ENCODE measurements at places on chromosomes 4 and X.

DNA sequence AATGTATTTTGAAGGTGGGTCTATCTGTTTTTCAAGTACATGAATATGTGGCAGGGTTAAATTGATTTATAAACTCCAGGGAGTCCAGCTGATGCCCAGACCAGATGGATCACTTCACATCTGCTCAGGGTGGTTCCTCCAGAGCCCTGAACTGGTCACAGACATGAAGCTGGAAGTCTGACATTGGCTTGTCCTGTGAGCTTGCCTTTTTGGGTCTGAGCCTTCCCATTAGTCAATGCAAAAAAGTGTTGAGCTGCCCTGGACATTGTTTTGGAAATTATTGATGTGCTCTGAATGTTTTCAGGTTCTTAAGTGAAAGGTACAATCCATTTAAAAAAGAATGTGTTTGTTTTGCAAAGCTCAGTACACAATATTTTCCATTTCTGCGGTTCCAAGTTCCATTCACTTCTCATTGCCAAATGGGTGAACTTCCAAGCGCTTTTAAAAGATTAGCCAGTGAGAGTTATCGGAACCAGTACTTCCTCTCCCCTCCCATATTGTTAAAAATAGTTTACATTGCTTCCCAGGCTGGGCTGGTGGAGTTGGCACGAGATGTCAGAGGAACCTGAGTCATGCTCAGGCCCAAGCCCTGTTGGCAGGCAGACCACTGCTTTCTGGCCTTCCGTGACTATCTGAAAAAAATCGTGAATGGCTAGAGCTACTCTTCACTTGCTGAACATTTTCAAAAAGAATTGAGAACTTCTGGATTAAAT is 52.1 kb downstream of the PDGFRA start:
- no peak for DNase-seq

- DNase-seq: no peak
These were observed 74.3 kb upstream of the IGFBP7 start for GRCh38 chr4:57184378-57185029.

- no peak for DNase-seq
These were observed 62.4 kb downstream of the ATXN3L start for GRCh38 chrX:13257223-13258051.

GRCh38 chr4:74794382-74795010 is at the start of gene BTC:
TSS of gene BTC (minus strand) at chr4:74794523. CDS start at chr4:74794325, 198 bp downstream.
- DNase-seq: no peak

DNA sequence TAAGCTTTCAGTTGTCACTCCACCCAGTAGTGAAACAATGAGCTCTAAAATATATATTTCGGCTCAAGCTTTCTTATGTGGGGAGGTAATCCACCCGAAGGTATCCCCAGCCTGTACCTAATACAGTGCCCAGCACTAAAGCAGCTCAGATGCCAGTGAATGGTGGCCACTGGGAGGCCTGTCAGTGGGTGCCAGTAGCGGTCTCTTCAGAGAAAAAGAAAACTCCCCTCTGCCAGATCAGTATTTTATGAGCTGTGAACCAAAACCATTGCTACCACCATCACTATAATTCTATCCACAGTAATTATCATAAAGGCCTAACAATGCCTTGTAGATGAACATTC is 835 bp upstream of the NFKB1 start:
- DNase-seq: peak; percentile 7

- peak; percentile 8 for DNase-seq
These were observed 263.8 kb upstream of the RPS6KA3 start for GRCh38 chrX:20530406-20530921.

DNA sequence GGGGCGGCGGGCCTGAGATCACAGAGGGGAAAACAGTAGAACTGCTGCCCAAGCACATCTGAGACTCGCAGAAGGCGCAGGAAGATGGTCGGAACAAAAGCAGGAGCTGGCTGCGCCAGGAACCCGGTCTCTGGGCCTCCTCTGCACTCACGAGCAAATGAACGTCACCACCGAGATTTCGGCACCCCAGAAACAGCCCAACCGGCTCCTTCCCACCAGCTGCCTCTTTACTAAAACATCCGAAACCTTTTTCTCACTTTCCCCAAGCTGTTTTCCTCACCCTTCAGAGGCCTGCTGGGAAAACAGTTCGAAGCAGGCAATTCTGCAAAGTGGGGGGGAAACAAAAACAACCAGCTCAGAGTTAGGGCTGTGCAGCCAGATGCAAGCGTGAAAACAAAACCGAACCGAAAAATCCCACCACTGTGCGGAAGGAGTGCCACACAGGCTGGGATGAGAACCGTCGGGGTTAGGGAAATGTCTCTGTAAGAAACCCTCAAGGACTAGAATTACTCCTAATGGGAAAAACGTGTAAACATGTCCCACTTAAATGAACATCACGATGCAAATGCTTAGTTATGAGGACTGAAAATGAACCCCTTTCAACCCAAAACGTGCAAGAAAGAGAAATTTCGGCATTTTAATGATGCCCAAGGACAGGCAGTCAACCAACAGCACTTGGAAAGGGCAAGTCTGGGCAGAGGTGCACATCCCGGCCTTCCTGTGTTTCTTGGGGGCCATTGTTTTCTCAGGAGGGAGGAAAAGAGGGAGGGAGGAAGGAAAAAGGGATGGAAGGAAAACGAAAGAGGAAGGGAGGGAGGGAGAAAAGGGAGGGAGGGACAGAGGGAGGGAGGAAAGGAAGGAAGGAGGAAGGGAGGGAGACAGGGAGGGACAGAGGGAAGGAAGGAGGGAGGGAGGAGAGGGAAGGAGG is 15.8 kb downstream of the DHRSX start:
- DNase-seq: no peak

DNA sequence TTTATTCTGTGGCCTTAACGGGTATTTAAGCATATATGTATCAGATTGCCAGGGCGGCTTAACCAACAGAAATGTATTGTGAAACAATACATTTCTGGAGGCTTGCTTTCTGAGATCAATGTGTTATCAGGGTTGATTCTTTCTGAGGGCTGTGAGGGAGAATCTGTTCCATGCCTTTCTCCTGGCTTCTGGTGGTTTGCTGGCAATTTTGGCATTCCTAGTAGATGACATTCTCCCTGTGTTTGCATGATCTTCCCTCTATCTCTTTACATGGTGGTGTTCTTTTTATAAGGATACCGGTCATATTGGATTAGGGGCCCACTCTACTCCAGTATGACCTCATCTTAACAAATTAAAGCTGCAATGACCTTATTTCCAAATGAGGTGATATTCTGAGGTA is 16.9 kb upstream of the CEP135 start:
- no peak for DNase-seq

DNA sequence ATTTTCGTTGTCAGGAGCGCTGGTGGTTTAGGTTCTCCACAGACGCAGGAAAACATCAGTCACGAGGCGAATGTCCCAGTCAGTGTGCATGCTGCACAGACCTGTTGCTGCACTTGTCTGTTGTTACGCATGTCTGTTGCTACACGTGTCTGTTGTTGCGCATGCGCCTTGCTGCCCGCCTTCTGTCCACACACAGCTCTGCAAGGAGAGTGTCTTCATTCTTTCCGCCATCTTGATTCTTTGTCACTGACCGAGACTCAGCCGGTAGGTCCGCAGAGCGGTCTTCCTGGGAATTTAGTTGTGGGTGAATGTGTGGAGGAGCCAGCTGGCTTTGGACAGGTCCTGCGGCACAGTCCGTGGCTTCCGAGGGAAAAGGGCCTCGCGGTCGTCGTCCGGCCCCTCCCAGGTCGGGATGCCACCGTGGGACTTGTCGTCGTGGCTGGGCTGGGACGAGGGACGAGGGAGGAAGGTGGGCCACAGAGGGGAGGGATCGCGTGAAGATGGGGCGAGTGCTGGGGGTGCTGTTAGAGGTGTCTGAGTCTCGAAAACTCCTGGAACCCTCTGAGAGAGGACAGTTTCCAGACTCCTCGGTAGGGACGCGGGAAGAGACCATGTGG is at the start of gene PAGE2B:
Gene PAGE2B (plus strand): TSS at position 180 of the 617 bp plus-strand sequence. CDS start 1,012 bp downstream, outside the sequence.
- no peak for DNase-seq

GRCh38 chrX:11504234-11504633 is 161.5 kb downstream of the ARHGAP6 start:
- DNase-seq: no peak

DNA sequence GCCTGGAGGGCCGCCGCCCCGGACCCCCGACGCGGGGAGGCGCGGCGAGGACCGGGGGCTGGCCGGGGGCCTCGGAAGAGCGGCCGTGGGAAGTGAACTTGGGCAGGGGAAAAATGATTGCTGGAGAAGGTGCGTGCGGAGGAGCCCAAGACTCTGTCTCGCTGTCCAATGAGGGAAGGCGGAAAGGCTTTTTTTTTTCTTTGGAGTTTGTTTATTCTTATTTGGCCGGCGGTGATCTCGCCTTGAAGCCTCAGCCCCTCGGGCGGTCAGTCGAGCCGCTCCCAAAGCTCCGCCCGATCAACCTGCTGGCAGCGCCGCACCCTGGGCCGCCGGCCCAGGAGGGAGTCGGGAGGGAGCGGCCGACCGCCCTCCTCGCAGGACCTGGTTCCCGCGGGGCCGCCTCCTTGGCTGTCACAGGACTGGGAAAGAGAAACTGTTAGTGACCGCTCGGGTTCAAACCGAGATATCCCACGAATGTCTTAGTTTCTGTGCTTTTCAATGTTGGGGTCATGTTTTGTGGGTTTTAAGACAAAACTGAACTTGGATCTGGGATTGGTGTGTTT is 2.5 kb downstream of the CPEB2 start:
- peak; percentile 5 for DNase-seq

GRCh38 chr4:150178161-150178560 is 99.9 kb downstream of the DCLK2 start:
- no peak for DNase-seq

DNA sequence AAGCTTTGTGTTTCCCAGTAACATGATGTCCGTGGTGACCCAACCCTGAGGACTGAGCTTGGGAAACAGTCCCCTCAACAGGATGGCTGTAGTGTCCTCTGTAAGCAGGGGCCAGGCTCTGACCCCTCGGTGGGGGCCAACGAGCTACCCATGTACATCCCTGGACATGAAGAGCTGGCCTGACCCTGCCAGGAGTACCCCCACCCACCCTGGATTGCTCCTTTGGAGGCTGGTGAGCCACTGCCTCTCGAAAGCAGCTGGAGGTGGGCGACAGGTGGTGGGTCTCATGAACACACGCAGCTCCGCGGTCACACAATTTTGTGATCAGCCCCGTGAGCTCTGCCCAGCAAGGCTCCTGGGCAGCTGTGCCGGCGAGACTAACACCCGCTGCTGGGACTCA is 33.5 kb downstream of the NSG1 start:
- DNase-seq: no peak

All from T-helper 22 cell (primary cell).